Activated naive CD4-positive, alpha-beta T cell treated with anti-CD3 and anti-CD28 coated beads, Interleukin-2, amount 50 U/mL, for 16 hours (primary cell): ENCODE measurements at places on chromosomes 2 and 18.

GRCh38 chr2:177633910-177634294 lies 241.3 kb downstream of the AGPS start:
- no peak for DNase-seq

DNA sequence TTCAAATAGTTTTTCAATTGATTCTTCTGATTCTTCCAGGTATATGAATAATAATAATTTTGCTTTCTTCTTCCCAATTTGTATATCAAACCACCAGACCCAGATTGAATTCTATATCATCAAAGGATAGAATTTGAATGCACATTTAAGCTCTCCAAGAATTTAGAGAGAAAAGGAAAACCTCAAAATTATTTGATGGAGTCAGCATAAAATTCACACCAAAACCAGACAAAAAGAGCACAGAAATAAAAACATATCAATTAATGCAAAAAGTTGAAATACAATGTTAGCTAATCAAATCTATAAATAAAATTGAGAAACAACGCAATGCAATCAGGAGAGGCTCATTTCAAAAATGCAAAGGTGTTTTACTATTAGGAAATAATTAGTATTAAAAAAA lies 248.0 kb upstream of the HS6ST1 start:
- DNase-seq, result no peak

DNA sequence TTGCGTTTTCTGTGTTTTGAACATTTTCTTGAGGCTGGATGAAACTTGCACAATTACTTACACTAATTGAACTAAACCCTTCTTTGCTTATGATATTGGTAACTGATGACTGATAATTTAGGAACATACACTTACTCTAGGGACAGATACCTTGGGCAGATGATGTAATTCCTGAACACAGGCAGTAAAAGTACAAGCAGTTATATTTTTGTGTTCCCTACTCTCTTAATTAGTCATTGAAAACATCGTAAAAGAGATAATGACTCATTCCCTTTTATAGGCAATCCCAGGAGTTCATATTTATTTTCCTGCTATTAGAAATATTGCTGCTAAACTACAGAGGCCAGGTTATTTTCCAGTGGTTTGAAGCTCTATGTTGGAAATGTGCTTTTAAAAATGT lies 46.4 kb downstream of the CCDC85A start:
- no peak for DNase-seq

GRCh38 chr2:152791979-152792378 lies 73.6 kb downstream of the ARL6IP6 start:
- DNase-seq, result no peak

- DNase-seq, result peak; percentile 51
These were observed 47.1 kb upstream of the SELENOI start for GRCh38 chr2:26298638-26299393.

- DNase-seq, result peak; percentile 48
These were observed 1.1 kb downstream of the EPC2 start for GRCh38 chr2:148645539-148646230.

GRCh38 chr18:12460874-12461273 lies 53.1 kb downstream of the PRELID3A start:
- DNase-seq, result no peak

- DNase-seq, result no peak
These were observed 91.0 kb downstream of the ICA1L start for GRCh38 chr2:202780514-202781021.

- no peak for DNase-seq
These were observed 89.0 kb upstream of the SLC14A2 start for GRCh38 chr18:45526114-45526841.

DNA sequence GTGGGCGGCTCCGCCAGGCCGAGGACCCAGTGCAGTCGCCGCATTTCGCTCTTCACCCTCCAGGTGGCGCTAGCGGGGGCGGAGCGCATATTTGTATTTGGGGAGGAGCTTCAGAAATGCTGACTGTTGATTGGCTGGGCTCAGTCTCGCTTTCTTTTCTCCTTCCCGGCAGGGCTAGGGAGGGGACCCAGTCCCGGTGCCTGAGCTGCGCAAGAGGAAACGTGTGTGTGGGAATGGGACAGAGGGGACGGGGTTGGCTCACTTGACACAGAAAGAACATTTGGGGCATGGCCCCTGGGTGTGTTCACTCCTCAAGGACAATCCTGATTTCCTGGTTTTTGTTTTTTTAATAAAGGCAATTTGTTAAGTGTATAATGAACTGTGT lies 20.3 kb upstream of the DNMT3A start:
- peak; percentile 90 for DNase-seq

DNA sequence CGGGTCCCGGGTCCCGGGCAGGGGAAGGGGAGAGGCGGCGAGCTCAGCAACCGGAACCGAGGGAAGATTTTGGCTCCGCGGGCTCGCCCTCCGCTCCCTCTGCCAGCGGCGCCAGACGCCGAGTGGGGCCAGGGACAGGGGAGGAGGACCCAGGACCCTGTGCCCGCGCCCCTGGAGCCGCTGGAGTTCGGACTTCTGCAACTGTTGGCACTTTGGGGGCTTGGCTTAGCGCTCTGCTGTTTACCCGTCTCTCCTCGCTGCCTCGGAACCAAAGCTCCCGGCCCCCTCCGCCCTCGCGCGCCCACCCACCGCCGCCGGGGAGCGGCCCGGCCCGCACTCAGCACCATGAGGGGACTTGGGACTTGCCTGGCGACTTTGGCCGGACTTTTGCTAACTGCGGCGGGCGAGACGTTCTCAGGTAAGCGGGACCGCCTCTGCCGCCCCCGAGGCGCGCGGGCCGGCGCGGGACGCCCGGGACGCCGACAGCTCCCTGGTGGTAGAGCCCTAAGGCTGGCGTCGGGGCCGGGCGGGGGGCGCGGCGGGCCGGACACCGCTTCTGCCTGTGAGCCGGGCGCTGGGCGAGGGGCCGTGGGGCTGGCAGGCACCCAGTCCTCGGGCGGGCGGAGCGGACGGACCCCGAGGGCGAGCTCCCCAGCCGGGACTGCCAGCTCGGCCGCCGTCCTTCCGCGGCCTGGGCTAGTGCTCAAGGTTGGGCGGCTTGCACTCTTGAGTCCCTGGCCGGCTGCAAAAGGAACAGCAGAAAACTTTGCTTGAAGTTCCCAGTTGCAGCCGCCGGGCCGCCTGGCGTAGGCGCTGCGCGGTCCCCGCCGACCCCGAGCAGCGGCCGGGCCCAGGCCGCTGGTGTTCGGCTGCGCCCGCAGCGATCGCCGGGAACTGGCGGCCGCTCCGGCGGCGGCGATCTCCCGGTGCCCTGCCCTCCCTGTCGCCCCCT lies 634 bp downstream of the PTPRM start:
- DNase-seq, result peak; percentile 12

DNA sequence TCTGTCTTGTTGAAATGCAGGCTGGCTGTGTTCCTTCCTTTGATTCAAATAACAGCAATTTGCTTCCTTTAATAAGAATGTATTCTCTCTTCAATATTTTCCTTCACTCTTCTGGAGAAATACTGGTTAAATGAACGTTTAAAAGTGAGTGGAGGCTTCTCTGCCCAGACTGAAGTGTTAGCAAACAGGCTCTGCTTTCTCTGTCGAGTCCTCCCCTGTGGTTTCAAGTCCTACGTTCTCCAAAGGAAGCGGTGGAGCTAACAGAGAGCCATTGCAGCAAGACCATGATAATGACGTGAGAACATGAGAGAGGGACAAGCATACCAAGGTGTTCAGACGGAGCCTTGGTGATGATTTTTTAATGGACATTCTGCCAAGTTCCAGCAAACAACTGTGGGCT lies 26.2 kb upstream of the PID1 start:
- no peak for DNase-seq

DNA sequence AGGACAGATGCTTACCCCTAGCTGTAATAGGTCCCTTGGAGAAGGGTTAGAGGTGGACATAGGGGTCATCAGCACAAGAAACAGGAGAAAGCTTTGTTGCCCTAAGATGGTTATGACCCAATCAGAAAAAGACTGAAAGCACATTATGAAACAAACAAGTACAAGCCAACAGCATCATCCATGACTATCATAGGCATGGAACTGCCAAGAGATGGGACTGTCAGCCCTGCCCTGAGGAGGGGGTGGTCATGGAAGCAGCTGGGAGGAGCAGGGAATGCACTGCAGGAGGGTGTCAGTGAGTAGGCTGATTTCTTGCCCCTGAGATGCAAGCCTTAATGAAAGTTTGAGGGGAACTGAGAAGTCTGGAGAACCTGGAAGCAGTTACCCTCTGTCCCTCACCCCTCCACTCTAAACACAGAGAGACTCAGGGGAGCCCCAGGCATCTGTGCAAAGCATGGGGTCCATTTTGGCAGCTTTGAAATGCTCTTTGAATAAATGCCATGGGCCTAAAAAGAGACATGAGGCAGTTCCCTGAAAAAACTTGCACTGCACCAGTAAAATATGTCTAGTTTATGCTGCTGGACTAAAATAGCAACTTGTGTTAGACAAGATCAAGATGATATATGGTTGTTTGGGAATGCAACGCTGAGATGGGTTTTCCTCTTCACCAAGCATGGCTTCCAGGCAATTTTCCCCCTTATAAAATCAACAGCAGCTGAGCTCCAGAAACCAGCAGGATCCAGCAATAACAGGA lies 122.7 kb upstream of the ZFP36L2 start:
- DNase-seq, result no peak

- DNase-seq, result no peak
These were observed 154.9 kb downstream of the MGAT5 start for GRCh38 chr2:134408791-134409190.

DNA sequence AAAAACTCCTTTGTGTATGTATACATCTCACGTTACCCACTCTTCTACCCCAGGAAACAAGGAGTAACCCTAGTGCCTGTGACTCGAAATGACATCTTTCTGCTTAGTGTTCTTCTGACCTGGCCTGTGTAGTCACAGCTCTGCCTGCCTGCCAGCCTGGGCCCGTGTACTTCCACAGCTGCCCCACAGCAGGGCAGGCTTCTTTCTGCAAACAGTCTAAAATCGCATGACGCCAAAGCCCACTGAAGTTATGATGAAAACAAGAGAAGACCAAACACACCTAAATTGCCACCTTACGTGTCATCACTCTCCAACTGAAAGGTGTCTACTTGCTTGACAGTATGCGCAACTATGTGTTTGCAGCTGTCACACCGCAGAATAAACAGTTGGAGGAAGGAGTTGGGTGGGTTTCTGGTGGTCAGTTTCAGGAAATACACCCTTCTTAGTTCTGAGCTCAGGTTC lies 1.5 kb downstream of the GAREM1 start:
- DNase-seq, result no peak

DNA sequence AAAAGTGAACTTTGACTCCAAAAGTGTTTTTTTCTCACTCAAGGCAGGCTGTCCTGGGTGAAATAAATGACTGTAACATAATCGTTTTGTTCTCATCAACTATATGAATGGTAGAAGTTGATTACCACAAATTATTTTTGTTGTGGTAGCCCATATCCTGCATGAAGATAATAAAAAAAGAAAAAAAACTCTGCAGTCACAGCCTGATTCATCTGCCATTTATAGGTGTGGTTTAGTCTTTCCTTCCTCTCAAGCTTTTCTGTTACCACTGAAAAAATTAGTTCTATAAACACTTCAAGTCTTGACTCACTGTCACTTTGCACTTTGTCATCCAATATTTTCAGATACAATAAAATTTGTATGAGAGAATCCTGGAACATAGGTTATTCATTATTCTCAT lies 522.0 kb downstream of the PLCL1 start:
- DNase-seq, result no peak

DNA sequence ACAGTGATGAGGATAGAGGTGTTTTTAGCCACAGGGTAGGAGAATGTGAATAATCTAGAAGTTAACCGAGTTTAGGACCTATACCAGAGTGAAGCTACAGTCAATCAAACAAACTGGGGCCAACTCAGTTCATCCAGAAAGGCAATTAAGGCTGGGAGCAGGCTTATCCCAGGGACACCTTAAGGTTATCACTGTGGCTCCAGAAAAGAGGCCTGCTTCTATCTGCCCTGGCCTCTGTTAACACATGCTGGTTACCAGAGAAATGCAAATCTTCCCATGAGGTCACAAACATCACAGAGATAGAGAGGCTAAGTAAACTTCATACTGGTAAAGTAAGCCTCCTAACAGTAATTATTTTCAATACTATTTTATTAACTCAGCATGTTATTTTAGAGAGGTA lies 93.2 kb upstream of the GRB14 start:
- DNase-seq, result no peak

GRCh38 chr2:106982350-106982749 lies 96.4 kb upstream of the ST6GAL2 start:
- DNase-seq, result no peak

DNA sequence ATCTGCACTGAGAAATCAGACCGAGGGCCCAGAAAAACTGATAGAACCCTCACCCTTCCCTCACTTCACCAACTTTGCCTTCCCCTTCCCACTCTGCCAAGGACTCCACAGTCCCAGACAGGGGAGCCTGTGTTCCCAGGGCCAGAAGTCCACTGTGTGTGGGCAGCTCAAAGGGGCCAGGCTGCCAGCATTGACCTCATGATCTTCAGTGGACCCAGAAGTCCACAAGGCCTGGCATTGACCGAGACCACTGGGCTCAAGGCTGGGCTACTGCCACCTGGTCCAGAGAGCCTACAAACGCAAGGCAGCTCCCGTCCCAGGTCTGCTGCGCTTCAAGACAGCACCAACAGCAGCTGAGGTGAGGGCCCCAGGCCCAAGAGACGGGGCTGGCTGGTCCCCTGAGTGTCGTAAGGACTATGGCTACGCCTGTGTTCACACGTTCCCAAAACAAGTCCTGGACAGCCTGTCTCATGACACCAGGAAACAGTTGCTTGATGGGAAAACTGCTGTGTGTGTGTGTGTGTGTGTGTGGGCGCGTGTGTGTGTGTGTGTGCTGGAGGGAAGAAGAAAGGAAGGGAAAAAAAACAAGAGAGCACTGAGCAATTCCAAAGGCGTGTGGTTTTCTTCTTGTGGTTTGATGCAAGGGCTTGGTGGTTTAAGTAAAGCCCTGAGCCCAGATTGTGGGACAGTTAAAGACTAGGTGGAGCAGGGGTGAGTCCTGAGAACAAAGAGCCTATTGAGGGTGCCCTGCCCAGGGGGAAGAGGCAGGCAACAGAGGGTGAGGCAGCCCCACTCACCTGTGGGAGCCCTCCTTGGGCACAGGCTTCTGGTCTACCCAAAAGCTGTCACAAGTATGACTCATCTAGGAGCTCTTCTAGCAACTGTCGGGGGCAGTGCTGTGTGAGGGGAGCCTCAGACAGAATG lies 46.6 kb upstream of the ZBTB7C start:
- peak; percentile 36 for DNase-seq

- no peak for DNase-seq
These were observed 225.8 kb upstream of the ZNF804A start for GRCh38 chr2:184372484-184372883.

DNA sequence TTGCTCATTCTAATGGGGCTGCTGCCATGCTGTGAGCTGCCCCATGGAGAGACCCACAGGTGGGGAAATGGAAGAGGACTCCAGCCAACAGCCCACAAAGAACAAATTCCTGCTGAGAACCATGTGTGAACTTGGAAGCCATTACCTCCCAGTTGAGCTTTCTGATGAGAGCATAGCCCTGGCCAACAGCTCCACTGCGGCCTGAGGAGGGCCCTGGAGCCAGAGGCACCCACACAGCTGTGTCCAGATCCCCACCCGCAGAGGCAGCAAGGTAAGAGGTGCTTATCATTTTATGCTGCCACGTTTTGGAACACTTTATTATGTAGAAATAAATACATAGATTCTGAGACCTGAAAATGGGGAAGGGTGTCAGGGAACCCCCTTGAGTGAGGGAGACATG lies 44.2 kb upstream of the OTOS start:
- DNase-seq, result no peak

GRCh38 chr2:151138507-151138906 lies 123.2 kb downstream of the RBM43 start:
- no peak for DNase-seq
